Right forelimb (tissue), 1 donor: ENCODE measurements at places on chromosomes 6 and 20.

GRCh38 chr6:149488815-149489214, 4.0 kb upstream of the ZC3H12D start:
- no peak for DNase-seq

DNA sequence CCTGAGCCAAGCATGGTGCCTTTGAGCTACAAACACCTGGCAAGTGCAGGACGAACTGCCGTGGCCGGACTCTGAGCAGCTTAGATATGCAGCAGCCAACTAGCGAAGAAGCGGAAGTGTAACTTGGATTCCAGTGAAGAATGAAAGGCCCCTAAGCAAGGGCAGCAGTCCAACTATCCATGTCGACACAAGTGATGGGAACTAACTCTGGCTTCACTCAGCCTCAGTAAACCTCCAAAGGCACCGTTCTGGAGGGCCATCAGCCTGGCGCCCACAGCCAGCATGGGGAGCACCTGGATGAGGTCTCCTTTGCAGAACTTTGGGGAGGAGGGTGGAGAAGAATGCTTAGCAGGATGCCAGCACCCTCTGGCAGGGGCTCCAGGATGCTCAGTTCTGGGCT, 78.4 kb upstream of the MLN start:
- peak; percentile 70 for DNase-seq

DNA sequence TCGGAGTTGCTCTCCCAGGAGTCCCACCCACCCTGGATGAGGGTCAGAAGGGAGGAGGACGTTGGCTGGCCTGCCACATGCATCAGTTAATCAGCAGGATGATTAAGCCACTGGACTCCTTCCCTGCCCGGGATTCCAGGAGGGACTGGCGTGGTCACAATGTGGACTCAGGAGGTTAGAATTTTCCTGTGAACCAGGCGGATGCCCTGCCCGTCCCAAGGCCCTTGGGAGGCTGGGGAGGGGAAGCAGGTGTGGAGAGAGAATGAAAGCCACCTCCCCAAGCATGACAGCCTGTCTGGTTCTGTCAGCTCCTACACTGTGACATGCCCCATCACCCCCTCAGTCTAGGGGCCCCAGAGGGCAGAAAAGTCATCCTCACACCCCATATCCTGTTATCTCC, 11.6 kb upstream of the ITPR3 start:
- DNase-seq: no peak

DNA sequence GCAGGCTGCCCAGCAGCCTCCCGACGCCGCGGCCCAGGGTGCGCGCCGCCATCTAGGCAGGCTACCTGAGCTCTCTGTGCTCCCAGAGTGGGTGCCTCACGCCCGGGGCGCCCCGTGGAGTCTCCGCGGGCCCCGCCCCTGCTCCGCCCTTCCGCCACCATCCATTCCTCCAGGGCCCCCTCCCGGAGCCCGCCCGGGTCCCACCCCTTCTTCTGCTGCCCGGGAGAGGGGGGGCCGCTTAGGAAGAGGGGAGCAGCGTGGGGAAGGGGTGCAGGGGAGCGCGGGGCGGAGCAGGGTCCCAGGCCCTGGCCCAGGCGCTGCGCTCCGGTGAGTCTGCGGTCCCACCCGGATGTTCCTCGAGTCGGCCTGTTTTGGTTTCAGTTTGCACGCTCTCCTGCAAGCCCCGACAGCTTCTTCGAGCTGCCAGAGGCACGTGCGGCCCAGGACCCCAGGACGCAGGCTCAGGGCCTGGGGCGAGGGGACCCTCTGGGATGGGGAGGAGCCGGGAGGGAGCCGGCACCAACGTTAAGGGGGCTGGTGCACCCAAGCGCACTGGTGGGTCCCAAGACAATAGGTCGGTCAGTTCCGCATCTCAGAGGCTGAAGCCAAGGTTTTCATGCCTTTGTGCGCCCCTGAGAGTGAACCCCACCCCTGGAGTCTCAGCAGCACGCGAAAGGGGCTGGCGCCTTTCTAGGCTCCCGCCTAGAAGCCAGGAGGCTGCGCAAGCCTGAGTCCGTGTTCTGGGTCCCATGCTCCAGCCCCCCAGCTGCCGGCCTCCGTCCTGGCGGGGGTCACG, at the start of gene ACSS1:
TSS of gene ACSS1 (minus strand) at position 89 of the 796 bp plus-strand sequence. CDS start at position 52, 37 bp downstream.
- DNase-seq: peak; percentile 76

GRCh38 chr6:39965751-39966150, 31.5 kb upstream of the MOCS1 start:
- DNase-seq: no peak

GRCh38 chr20:38175304-38176180, 10.5 kb upstream of the TGM2 start:
- no peak for DNase-seq

DNA sequence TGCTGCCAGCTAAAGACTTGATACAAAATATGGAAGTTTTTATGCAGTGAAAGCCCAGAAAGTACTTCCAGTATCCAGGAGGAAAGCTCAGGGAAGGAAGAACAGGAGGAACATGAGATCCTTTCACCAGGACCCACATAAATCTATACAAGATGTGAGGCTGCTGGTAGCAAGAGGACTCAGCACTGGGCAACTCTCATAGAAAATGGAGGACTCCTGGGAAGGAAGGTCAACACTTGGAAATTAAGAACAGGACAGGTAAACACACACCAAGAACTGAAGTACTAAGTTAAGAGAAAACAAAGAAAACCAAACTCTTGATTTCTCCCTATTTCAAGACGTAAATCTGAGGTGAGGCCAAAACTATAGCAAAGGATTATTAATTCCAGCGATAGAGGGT, 220.5 kb upstream of the HSF2 start:
- DNase-seq: no peak

DNA sequence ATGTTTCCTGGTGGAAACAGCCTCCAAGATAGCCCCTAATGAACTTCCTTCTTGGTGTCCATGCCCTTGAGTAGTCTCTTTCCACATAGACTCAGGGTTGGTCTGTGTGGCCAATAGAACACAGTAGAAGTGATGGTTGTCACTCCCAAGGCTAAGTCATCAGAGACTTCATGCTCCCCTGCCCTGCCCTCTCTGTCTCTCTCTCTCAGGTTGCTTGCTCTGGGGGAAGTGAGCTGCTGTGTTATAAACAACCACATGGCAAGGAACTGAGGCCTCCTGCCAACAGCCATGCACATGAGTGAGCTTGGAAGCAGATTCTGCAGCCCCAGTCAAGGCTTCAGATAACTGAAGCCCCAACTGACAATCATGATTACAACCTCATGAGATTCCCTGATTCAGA, 85.3 kb upstream of the SLC22A16 start:
- no peak for DNase-seq

DNA sequence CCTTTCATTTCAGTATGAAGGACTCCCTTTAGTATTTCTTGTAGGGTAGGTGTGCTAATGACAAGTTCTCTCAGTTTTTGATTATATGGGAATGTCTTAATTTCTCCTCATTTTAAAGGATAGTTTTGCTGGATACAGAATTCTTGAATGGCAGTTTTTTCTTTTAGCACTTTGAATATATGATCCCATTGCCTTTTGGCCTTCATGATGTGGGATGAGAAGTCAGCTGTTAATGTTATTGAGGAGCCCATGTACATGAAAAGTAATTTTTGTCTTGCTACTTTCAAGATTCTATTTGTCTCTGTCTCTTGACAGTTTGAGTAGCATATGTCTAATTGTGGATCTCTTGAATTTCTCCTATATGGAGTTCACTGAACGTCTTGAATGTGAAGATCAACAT, 30.9 kb downstream of the RSPH3 start:
- DNase-seq: no peak

DNA sequence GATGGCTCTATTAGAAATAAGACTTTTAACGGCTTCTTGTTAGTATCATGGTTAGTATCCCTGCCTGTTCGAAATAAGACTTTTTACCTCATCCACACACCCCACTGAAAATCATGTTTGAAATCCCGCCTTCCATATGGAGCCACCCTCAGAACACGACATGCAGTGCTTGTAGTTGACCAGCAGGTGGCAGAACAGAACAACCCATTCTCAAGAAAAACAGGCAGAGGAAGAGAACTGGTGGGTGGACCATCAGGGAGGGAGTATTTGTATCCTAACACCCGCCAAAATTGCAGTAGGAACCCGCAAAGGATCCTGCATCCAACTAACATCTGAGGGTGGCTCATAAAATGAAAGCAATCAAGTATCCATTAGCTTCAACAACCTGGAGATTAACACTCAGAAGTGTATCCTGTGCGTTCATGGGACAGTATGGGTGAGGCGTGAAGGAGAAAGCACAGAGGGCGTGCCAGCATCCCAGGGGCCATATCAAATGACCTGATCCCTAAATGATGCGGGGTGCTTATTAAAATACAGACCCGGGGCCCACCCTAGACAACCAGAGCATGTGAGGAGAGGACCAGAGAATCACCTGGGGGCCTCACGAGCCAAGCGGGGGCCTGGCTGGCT, 89.6 kb upstream of the NHSL1 start:
- DNase-seq: peak; percentile 76

DNA sequence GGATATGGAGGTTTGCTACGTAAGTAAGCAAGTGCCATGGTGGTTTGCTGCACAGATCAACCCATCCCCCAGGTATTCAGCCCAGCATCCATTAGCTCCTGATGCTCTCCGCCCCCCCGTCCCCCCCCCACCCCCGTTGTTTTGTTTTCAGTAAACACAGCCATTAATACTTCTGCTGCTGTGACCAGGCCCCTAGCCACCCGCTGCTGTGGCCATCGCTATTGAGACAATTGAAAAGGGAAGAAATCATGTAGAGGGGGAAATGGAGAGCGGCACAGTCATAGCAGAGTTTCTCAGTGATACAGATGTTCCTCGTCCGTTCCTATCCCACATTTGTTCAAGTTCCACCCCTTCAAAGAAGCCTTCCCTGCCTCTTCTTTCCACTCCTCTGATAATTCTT, 24.9 kb downstream of the SLC35D3 start:
- DNase-seq: no peak

DNA sequence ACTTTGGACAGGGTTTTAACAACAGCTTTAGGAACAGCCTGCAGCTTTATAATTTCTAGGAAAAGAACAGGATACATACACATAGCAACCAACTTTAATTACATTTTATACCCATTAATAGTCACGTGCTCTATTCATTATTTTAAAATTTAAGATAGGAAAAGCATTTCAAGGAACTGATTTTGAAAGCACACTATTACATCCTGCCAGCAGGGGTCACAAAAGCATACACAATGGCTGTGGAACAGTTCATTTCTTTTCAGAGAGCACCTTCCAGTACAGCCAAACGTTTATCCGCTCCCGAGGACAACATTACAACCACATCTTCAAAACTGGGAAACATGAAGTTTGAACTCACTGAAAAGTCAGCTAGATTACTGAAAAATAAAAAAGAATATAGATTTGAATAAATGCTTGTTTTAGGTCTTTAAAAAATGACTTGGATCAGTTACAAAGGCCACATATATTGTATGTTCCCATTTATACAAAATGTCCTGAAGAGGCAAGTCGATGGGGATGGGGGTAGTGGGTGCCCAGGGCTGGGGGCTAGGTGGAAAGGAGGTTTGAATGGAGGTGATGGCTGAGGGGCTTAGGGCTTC, 104.6 kb upstream of the EXOC2 start:
- peak; percentile 55 for DNase-seq
